ENCODE measurements at places on chromosomes 12 and 14. TPM values are rescaled to one million over a fixed set of nuclear protein-coding genes. Genes with fewer than 3 reads are reported as not detected.

GRCh38 chr14:74637178-74637550 lies 25.1 kb upstream of the LTBP2 start:
- no peak for DNase-seq

DNA sequence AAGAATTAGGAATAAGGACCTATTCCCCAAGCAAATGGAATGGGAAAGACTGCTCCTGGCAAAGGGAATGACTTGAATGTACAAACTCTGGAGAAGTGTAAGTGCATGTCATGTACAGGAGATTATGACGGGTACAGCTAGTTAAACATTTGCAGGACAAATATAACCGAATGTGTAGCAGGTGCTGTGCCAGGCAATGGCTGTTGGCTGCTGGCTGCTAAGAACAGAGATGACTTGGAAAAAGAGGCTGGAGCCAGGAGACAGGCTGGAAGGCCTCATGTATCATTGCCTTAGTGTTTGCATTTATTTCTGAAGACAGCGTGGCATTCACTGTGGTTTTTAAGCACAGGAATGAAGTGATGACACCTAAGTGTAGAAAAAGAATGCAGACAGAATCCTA lies 136.8 kb downstream of the TTC8 start:
- no peak for DNase-seq

GRCh38 chr14:68420350-68420749 lies 372.5 kb downstream of the ZFP36L1 start:
- no peak for DNase-seq

The SNAPC1 gene
- 6.4 TPM for total RNA-seq

The KRT82 gene
- not detected for total RNA-seq

The SERPINA10 gene
- not detected for total RNA-seq

GRCh38 chr14:57833323-57833722 lies 32.6 kb downstream of the SLC35F4 start:
- no peak for DNase-seq

DNA sequence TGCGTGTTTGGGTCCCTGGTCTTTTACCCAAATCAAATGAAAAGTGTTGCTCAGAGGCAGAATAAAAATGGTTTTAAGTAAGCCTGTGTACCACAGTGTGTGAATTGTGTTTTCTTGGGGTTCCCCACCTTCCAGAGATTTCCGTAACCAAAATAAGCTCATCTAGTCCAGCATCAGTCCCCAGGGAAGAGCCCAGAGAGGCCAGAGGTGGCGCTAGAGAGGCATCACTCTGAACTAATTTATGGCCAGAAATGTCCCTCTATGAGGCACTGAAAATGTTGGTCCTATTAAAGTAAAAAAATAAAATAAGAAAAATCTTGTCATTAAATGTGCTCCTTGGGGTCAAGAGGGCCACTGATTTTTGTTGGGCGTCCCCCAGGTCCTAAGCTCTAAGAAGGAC lies 24.9 kb upstream of the PRKAB1 start:
- DNase-seq = no peak

DNA sequence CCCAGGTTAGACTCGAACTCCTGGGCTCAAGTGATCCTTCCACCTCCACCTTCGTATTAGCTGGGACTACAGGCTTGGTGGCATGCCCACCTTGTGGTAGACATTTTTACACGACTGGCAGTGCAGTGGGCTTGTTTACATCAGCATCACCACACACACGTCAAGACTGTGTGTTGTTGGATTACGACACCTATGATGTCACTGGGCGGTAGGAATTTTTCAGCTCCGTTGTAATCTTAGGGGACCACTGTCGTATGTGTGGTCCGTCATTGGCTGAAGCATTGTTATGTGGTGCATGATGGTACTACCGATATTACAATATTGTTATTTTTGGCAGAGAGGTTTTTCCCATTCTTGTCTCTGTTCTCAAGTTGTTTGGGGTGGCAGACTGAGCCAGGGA lies 50.7 kb downstream of the TSPAN9 start:
- no peak for DNase-seq

DNA sequence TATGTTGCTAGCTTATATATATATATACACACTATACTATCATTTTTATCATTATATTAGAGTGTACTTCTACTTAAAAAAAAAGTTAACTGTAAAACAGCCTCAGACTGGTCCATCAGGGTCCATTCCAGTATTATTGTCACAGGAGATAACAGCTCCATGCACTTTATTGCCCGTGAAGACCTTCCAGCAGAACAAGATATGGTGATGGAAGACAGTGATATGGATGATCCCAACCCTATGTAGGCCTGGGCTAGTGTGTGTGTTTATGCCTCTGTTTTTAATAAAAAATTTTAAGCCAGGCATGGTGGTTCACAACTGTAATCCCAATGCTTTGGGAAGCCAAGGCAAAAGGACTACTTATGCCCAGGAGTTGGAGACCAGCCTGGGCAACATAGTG lies 86.2 kb downstream of the GCH1 start:
- no peak for DNase-seq

DNA sequence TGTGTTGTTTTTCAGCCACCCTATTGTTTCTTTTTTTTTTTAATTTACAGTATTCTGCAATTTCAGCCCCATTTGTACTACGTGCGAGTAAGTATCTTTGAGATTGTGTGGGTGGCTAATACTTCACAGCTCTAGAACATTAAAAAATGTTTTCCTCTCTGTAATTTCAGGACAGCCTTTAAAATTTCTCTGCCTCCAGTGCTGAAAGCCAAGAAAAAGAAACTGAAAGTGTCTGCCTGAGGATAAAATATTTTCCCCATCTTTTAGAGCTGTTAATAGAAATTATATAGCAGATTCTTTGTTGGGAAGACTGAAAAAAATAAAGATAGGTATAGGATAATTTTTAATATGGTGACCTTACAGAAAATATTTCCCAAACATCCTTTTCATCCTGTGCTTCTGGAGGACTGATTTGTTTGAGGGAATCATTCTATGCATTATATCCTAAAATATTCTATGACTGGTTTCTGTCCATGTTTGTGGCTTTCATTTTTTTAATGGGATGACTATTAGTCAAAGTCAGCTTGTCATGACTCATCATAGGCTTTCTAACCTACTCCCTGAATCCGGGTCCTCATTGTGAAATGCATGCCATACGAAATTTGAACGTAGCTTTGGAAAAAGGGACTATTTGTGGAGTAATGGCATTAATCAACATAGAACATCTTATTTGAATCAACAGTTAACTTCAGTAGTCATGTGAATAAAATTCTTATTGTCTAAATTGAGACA lies 10.8 kb upstream of the TCTN2 start:
- no peak for DNase-seq

DNA sequence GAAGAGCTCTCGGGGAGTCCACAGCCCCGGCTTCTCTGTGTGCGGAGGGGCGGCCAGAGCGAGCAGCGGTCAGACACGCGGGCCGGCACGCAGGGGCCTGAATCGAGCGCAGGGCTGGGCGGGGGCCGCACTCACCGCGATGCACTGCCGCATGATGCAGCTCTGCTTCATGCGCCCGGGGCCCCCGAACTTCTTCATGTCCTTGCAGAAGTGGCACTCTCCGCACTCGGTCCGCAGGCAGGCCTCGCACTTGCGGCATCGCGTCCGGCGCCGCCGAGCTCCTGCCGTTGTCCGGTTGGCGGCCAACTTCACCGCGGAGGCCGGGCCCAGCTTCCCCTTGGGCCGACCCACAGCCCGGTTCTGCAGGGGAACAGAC lies 53.1 kb downstream of the RNF34 start:
- DNase-seq = no peak

DNA sequence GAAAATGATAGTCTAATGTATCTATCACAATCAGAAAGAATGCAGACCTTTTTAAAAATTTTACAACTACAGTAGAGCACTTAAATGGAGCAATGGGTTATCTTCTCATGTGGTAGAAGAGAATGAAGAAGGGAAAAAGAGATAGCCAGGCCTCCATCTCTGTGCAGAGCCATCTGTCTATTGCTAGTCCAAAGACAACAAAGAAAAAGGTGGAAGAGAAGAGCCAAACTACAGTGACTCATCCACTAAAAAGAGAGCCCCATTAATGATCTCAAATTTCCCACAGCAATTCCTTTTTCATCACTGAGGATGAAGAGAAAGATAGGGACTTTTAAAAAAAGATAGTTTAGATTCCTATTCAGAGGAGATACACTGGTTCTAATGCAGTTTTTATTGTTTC lies 232.9 kb downstream of the ATXN7L3B start:
- no peak for DNase-seq

DNA sequence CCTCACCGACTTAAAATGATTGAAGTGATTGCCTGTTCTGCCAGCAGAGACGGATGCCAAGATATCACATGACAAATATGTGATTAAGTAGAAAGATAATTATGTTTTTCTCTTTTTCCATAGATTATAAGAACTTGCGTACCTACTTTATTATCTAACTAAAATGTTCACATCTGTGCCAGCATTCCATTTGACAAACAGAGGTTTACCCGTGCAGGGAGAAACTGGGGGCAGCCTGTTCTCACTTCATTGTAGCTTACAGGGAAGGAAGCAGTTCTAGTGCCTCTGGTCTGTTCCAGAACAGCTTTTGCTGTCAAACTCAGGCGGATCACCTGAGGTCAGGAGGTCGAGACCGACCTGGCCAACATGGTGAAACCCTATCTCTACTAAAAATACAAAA lies 29.6 kb downstream of the CCDC62 start:
- no peak for DNase-seq

The HOTAIR gene
- total RNA-seq = not detected

DNA sequence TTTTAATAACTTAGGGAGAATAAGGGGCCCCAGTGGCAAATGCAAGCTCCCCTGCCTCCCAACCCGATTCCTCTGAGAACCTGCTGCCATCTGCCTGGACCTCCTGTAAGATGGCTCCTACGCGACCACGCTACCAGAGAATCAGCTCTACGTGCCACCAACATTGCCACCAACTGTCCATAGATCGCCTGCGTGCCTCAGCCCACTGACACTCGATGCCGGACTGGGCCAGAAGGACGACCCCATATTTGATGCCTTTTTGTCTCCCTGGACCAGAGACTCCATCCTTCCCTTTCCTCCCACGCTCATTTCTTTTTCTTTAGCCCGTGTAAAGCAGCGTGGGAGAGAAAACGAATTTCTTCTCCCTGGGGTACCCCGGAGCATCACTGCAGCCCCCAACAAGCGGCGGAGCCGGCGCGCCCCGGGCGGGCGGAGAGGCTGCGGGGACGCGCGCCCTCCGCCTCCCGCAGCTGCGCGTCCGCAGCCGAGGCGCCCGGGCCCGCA lies 565 bp upstream of the KLHL42 start:
- DNase-seq = peak; percentile 22

- no peak for DNase-seq
Measured at GRCh38 chr12:26563552-26563951, 269.4 kb downstream of the ITPR2 start.

GRCh38 chr14:55913324-55914025 lies 204.7 kb upstream of the PELI2 start:
- DNase-seq = no peak

DNA sequence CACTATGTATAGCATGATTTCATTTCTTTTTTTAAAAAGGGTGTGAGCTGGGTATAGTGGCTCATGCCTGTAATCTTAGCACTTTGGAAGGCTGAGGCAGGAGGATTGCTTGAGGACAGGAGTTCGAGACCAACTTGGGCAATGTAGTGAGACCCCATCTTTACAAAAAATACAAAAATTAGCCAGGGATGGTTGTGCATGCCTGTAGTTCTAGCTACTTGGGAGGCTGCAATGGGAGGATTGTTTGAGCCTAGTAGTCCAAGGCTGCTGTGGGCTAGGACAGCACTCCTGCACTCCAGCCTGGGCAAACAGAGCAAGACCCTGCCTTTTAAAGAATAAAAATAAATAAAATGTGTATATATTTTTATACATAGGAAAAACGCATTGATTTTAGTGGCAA lies 43.0 kb downstream of the DIP2B start:
- no peak for DNase-seq

GRCh38 chr12:57222286-57223190 lies 5.9 kb downstream of the NXPH4 start:
- no peak for DNase-seq

The LTBR gene
- not detected for total RNA-seq

DNA sequence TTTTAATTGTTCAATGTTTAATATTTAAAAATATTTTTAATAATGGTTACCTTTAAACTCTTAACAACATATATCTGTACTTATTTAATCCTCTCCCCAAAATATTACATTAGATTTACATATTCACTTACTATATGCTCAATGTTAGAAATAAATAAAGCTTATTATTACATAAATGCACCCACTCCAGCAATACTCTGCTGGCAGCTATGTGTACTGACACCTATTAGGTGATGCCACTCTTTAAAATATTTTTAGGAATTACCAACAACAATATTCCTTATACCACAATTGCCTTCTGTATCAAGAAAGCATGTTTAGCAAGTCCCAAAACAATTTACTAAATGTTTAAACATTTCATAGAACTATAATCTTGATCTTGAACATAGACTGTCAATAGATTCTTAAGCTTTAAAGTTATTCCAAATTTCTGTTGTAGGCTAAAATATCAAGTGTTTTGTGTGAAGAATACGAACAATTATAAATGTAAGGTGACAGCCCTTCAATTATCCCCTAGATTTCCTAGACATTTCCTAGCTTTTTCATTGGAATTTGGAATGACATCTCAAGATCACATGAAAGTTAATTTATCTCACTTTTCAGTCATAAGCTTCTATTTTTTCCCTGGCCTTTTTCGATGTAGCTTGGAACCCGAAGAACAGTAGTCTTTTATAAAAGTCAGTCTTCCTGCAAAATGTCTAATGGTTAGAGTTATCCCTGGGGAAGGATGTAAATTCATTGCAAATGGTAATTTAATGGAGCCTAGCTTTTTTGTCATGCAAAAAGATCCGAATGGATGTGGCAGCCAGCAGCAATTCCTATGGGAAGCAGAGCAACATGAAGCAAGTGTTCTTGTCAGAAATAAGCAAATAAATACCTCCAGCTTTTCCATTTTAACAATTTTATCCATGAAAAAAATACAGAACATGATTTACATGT lies 907.5 kb upstream of the ATXN7L3B start:
- no peak for DNase-seq

The SUDS3 gene
- 25.3 TPM for total RNA-seq

The OTX2 gene
- not detected for total RNA-seq

GRCh38 chr14:32259368-32260013 lies 56.4 kb upstream of the RNU6-8 start:
- DNase-seq = peak; percentile 31

The SIX4 gene
- 0.10 TPM for total RNA-seq

The MYH6 gene
- not detected for total RNA-seq

DNA sequence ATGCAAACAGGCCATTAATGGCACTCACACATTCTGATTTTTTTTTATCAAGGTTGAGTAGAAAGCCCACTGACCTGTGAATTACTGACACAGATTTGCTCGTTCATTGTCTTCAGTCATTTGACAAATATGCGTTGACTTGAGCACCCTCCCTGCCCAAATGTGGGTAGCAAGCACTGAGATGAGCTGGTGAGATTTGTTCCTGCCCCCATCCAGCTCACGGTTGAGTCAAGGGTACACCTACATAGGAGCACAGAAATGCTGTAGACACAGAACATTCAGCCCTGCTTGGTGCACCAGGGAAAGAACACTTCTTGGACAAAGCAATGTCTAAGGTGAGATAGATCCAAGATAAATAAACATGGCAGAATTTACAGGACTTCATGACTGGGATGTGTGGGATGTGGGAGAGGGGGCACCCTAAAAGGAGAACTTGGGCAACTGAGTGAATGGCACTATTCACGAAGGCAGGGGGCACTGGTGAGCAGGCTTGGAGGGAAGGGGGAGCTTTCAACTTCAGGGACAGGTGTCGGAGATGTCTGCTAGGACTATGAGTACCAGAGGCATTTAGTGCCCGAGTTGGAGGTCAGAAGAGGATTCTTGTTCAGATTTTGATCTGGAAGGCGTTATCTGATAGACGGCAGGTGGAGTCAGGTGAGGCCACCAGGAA lies 213.4 kb downstream of the VRK1 start:
- no peak for DNase-seq

GRCh38 chr12:907413-908185 lies 41.9 kb downstream of the RAD52 start:
- no peak for DNase-seq

All from activated CD8-positive, alpha-beta T cell treated with anti-CD3 and anti-CD28 coated beads, Interleukin-2, amount 10 ng/mL, durations not matched to agents 7 days and 5 days (primary cell).